ENCODE measurements at places on chromosomes 6 and 20.

- DNase-seq = no peak
Measured at GRCh38 chr6:44932651-44933091, 395.5 kb upstream of the RUNX2 start.

DNA sequence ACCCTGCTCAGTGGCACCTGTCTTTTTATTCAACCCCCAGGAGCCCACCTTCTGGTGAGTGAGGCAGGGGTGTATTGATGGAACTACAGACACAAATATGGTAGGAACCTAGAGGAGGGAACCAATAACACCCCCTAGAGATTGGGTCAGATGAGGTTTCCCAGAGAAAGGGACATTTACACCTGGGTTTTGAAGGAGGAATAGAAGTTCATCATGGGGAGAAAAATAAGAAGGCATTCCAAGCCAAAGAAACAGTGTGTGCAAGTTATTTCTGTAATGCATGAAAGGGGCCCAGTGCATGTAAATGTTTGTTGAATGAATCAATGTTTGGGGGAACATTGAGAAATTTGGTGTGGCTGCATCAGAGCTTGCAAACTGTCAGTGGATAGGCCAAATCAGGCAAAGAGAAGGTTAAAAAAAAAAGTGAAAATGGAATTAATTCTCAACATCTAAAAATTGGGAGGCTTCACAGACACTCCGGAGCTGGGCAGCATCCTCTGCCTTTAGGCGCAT is 11.1 kb upstream of the KIAA1755 start:
- DNase-seq = no peak

- no peak for DNase-seq
Measured at GRCh38 chr6:145878591-145879295, 64.1 kb upstream of the FBXO30 start.

DNA sequence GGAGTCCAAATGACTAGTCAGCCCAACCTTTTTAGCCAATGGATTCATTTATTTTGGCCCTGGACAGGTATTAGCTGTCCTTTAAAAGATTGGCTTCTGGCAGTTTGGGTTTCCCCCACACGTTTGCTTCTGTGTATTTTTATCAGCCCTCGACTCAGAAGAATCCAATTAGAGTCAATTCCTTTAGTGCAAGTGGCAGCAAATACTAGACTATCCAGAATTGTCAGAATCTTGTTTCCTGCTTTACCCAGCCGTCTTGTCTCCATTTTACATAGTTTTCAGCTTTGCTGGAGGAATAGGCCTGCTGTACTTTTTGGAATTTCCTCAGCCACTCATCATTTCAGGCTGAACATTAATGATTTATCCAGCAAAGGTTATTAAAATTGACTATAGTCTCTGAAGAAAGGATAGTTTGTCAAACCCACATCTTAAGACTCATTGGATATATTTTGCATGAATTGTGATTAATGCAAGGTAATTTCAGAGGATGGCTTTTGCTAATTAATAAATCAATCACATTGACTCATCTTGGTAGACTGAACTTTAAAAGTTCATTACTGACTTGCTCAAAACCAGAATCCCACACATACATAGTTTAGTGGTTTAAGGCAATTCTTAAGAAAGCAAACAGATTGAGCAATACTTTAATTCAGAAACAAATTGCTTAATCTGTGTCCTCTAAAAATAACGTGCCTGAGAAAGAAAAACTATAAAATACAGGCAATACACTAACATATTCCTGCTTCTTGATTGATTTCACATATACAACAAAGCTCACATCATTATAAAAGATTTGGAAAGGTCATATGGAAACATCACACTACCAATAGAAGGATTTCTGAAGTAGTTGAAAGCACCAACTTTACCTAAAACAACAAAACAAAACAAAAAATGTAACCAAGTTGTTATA is 62.9 kb upstream of the ZNF217 start:
- DNase-seq = no peak
